ENCODE measurements at places on chromosomes 3 and 15.

DNA sequence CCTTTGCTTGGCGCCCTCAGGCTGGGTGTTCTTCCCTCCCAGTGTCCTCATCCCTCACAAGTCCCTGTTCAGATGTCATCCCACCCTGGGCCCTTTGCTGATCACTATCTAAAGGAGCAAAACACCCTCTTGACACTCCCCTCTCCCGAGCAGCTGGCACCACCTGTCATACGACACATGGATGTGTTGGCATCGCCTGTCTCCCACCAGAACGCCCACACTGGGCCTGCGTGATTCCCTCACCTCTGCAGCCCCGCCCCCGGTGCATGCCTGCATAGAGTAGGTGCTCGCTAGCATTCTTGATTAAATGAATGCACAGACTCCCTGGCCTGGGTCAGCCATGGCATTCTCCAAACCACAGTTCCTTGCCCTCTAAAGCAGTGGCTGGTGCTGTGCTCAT is 75.8 kb downstream of the DNAJB8 start:
- no peak for DNase-seq

DNA sequence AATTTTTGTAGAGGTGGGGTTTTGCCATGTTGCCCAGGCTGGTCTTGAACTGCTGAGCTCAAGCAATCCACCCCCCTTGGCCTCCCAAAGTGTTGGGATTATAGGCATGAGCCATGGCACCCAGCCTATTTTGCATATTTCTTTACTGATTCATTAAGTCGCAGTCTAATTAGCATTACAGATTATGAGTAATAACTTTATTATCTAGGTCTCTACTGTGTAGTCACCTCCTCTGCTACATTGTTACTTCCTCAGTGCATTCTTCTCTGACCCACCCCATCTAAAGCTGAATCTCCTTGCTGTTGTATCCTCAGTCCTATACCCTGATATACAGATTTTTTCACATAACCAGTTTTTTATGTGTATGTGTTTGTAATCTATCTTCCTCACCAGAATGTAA is 61.7 kb downstream of the TFDP2 start:
- DNase-seq: no peak

- DNase-seq: no peak
Measured at GRCh38 chr15:52291204-52291603, 4.4 kb downstream of the MYO5C start.

GRCh38 chr15:49040151-49040550 is 6.1 kb downstream of the SECISBP2L start:
- no peak for DNase-seq

DNA sequence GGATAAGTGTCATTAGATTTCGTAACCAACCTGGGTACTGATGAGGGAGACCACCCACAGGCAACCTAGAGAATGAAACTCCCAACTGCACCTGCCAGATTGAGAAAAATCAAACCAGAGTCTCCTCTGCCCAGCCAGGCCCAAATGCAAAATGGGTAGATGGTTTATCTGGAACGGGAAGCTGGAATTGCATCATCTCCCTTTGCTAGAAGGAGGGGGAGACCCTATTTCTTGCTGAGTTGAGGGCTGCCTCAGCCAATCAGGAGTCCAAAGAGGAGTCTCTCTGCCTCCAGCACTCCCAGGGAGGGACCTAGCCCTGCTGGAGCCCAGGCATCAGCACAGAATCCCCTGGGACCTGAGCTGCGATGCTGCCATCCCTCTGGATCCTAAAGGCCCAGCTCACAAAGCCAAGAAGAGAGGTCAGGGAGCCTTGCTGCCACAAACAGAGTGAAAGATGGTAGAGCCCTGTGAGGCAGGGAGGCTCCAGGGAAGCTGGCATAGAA is 8.1 kb downstream of the RMDN3 start:
- DNase-seq: no peak

DNA sequence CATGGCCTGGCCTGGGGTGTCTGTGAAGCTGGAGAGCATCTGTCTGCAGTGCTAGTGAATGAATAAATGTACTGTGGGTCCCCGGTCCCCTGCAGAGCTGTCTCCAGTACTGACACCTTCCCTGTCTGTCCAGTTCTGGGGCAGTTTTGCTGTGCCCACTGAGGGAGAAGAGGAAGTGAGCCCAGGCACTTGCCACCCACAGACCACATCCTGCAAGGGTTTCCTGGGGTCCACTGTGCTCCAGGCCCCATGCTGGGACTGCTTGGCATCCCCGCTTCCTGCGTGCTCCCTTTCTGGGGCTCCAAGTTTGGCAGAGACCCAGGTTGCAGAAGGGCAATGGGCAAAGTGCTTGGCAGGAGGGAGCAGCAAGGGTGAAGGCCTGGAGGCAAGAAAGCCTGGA is 4.9 kb upstream of the SLC6A6 start:
- DNase-seq: no peak

DNA sequence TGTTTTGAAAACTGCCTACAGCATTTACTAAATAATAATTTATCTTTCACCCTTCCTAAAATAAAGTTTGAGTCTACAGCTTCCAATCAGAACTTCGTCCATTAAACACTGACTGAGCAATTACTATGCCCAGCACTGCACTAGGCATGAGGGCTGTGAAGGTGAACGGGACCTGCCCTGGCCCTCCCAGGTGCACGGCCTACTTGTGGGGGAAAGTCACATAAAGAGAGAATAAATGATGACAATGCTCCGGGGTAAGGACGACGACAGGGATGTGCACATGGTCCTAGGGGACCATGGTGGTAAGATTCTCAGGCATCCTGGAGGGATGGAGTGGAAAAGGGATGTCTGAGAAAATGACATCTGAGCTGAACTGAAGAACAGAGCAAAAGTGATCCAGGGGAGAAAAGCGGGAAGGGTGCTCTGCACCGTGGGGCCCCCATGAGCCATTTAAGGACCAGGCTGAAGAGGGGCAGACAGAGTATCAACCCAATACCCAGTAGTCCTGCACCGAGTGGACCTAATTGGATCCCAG is 11.5 kb downstream of the PLA2G4F start:
- no peak for DNase-seq

- DNase-seq: no peak
Measured at GRCh38 chr15:98386561-98386960, 261.8 kb upstream of the IGF1R start.

DNA sequence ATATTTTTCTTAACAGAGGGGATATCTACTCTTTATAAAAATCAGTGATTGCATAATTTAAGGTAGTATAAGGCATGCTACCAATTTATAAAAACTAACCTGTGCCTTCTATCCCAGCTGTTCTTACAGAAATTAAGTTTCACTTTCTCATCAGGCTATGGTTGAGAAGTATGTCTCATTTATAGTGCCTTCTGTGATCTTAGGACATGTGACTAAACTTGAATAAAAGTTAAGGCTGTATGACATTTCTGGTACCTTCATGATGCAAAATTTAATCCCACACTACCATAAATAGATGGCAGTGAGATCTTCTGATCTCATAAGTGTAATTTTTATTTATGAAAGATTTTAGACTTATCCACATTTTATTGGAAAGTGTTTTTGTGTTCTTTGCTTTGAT is 12.6 kb downstream of the TIPARP start:
- DNase-seq: no peak

- DNase-seq: no peak
Measured at GRCh38 chr3:138455801-138456716, 21.6 kb downstream of the ESYT3 start.

DNA sequence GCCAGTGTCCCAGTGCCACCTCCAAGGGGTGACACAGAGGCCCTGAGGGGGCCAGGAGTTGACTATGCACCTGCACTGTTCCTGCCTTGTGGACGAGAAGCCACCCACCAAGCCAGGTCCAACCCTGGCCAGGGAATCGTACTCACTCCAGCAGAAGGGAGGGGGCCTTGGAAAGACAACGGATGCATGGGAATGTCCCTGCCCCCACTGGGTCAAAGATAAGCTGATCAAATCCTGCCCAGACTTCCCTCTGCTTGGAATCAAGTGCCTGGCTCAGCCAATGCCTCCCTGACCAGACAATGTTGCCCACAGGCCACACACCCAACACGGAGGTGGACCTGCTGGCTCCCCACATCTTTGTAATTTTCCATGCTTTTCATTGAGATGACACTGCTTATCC is 23.9 kb downstream of the CACNA2D2 start:
- no peak for DNase-seq
